Activated T-cell treated with anti-CD3 and anti-CD28 coated beads, Interleukin-2, amount 50 U/mL, for 48 hours (primary cell): ENCODE measurements at places on chromosomes 4 and X.

DNA sequence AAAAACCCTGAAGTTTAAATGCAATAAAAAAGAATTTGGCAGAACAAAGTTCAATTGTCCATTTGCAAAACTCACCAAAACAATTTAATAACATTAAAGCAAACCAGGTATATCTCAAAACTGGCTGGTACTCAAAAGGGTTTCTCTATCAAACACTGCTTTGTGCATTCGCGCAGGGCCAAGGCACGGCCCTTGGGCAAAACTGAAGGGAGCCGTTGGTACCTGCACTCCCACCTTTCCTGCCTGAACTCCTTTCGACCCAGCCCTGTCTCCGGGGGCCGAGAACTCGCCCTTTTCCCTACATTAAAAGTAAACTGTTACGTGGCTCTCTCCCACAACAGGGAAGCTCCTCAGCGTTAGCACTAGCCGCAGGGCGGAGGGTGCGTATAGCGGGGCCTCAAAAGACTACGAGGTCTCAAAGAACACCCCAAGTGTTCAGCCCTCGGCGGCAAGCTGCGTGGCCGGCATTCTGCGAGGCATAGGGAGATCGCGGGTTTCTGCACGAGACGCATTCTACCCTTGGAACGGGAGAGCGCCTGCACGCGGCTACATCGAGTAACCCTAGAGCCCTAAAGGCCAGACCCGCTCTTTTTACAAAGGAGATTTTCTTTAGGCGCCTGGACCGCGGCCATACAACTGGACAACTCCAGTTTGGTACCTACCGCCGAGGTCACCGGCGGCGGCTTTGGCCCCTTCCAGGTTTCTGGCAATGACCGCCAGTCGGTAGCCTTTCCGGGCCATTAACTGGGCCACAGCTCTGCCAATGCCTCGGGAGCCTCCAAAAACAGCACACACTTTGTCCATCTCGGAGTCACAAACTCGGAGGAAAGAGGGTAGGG lies 550 bp downstream of the CBR4 start:
- peak; percentile 76 for DNase-seq

GRCh38 chr4:48489683-48490011 lies 405 bp upstream of the ZAR1 start:
- DNase-seq: no peak

GRCh38 chrX:142502441-142502840 lies 297.4 kb upstream of the MAGEC2 start:
- DNase-seq: no peak

GRCh38 chr4:143195581-143195980 lies 10.9 kb downstream of the USP38 start:
- DNase-seq: no peak

GRCh38 chrX:110806145-110806544 lies 10.5 kb upstream of the CHRDL1 start:
- no peak for DNase-seq

DNA sequence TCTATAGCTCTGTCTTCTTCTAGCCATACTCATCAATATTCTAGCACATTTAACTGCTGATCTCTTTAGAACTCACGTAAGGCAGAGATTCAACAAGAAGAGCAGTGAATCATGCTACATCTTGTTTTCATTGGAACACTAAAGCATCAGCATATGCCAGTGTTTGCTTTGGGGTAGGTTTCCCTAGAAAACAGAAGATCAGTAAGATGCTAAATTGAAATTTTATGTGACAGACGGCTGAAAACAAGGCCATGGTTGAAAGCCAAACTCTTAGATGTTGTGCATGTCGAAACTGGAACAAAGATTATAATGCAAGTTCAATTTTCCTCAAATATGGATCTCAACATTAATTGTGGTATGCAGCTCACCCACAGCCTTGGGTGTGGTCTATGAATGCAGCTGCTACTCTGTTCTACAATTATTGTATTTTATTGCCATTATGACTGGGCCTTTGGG lies 107.6 kb downstream of the PDLIM5 start:
- no peak for DNase-seq

GRCh38 chr4:180587379-180587778 lies 1655.8 kb upstream of the TENM3 start:
- DNase-seq: no peak

- no peak for DNase-seq
These were observed 384.5 kb downstream of the NAF1 start for GRCh38 chr4:162782096-162782777.

GRCh38 chr4:172680691-172681090 lies 487.9 kb upstream of the GALNT7 start:
- DNase-seq: no peak

GRCh38 chrX:142804085-142804484 lies 221.6 kb upstream of the SPANXN4 start:
- peak; percentile 32 for DNase-seq

- no peak for DNase-seq
These were observed 31.3 kb upstream of the ANAPC4 start for GRCh38 chr4:25345744-25346143.

DNA sequence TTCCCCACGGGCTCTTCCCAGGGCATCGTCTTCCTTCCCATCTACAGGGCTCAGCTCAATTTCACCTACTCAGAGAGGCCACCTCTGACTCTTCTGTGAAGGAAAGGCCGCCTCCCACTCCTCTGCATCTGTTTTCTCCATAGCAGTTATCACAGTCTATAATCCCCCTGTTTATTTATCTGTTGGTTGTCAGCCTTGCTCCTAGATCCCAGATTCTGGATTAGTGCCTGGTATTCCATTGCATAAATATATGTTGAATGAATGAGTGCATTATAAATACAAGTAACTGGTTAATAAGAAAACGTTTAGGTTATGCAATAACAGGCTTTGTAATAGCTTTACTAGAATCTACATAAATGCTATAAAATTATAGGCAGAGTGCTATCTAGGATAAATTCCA lies 52.9 kb downstream of the NSG1 start:
- DNase-seq: no peak

DNA sequence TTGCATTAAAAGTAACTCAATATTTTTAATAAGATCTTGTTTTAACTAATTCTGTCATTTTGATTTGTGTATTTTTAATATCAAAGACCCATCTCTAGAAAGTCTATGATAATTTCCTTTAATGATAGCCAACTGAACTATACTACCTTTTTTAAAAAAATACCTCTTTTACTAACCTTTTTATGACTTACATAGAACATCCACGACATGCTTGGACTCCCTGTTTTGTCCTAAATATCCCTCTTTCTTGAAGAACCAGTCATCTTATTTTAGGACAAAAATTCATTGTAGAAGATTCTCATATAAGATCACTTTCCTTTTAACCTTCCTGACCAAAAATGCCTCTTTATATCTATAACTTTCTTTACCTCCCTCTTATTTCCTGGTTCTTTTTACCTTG lies 76.8 kb upstream of the GC start:
- DNase-seq: no peak

GRCh38 chrX:25013632-25014365 lies 2.0 kb downstream of the ARX start:
- no peak for DNase-seq

GRCh38 chr4:172596206-172596605 lies 572.4 kb upstream of the GALNT7 start:
- DNase-seq: no peak

- DNase-seq: no peak
These were observed 15.2 kb upstream of the PACRGL start for GRCh38 chr4:20684852-20685763.

GRCh38 chrX:44544036-44544435 lies 1.4 kb upstream of the FUNDC1 start:
- no peak for DNase-seq

GRCh38 chr4:117577686-117578311 lies 456.5 kb upstream of the NDST3 start:
- no peak for DNase-seq

DNA sequence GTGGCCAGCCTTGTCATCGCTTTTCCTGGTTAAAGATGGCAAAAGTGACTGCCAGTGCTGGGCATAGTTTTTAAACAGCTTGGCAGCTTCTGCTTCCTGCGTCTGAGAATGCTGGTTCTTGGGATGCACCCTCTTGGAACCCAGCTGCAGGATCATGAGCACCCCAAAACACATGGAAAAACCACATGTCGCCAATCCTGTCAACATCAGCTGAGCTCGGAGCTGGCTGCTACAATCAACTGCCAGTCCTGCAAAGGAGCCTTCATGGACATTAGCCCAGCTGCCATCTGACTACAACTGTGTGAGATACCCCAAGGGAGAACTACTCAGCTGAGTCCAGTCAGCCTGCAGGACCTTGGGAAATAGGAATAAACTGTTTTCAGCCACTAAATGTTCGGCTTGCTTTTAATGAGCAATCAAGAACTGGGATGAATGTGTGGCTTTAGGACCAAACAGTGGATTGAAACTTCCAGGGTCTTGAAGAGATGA lies 31.0 kb downstream of the OSTC start:
- DNase-seq: no peak

DNA sequence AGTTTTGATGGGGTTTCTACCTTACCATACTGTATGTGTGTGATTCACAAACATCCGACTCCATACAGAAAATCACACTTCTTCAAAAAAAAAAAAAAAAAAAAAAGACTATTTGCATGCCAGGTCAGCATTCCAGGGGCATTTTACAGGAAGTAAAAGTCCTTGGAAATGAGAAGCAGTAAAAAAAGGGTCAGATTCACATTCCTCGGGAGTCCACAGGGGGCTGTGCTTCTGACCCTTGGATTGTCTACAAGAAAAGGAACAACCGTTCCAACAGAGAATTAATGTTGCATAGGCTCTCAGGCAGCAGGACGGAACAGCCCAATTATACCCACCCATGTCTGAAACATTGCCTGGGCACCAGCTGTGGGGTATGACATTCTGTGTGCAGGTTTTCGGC lies 290.3 kb downstream of the LDB2 start:
- no peak for DNase-seq

GRCh38 chr4:1684506-1685234 lies 557 bp upstream of the FAM53A start:
- DNase-seq: peak; percentile 96

GRCh38 chr4:22048323-22048722 lies 99.8 kb upstream of the KCNIP4 start:
- no peak for DNase-seq

GRCh38 chr4:185730387-185730786 lies 81.6 kb downstream of the SORBS2 start:
- DNase-seq: no peak

DNA sequence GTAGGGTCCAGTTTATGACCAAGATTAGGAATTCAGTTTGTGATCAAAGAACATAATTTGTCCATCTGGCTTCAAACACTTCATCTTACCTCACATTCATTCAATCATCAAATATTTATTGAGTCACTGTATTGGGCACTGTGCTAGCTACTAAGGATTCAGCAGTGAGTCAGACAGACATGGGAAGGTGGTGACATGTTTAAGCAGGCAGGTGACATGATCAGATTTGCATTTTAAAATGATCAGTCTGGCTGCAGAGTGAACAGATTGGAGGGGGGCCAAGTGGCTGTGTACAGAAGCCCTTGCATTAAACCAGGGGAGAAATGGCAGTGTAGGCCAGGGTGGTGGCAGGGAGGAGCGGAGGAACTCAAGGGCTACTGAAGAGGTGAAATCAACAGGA lies 25.1 kb upstream of the APLN start:
- DNase-seq: no peak

- no peak for DNase-seq
These were observed 183.6 kb upstream of the ARSJ start for GRCh38 chr4:114163051-114163450.

GRCh38 chrX:122817321-122817955 lies 366.6 kb upstream of the GRIA3 start:
- no peak for DNase-seq

DNA sequence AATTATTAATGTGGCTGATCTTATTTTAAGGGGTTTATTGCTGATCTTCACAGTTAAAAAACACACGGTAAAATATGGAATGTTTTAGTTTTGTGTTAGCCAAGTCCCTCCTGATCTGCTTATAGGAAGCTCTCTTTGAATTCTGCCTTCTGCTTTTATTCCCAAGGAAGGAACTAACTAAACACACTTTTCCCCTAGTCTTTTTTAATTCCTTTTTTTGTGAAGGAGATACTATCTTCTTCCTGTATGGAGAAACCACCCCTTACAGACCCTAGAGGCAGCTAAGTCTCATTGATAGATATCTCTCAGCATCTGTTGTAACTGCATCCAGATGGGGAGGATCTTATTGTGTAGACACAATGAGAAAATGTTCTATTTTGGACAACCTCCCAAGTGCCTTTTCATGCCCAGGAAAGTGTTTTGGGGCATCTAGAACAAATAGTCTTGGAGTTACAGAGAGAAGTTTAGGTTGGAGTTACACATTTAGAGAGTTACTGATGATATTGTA lies 64.4 kb downstream of the AFF1 start:
- no peak for DNase-seq

DNA sequence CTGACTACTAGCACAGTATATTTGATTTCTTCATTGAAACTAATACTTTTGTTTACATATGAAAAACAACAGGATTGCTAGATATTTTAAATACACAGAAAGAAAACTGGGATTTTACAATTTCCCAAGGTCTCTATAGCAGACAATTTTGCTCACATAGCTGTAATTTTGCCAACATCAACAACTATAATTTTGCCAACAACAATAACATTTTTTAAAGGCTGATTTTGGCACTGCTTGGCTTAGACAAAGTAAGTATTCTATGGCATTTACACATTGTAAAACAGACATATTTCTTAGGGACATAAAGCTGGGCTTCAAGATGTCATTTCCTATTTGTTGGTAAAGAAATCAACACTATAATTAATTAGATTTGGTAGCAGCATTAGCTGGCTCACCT lies 922.1 kb downstream of the RAB28 start:
- DNase-seq: no peak

- DNase-seq: no peak
These were observed 351.0 kb upstream of the SPANXN1 start for GRCh38 chrX:144896323-144896722.

DNA sequence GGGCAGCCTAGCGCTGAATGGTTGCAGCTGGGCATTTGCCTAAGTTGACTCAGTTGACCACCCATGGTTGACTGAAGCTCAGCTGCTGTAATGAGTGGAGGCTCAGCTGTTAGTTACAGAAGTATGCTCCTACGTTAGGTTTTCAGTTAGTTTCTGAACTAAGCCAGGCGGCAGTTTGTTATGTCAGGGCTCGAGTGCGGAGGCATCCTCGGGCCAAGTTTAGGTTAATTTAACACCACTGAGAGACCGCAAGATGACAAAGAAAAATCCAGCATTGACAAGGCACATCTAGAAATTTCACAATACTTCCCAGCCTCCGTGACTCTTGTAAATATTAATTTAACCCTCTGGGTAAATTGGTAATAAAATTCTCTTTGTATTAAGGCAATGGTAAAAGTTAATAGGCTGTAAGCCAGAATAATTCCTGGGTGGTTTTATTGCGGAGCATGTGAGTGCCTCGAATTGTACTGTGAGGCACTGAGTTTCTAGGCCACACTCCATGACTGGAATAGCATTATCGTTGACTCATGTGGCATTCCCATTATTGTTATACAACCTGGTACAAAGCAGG lies 33.1 kb upstream of the CDKN2AIP start:
- DNase-seq: no peak
